ENCODE measurements at places on chromosomes 5 and 9.

DNA sequence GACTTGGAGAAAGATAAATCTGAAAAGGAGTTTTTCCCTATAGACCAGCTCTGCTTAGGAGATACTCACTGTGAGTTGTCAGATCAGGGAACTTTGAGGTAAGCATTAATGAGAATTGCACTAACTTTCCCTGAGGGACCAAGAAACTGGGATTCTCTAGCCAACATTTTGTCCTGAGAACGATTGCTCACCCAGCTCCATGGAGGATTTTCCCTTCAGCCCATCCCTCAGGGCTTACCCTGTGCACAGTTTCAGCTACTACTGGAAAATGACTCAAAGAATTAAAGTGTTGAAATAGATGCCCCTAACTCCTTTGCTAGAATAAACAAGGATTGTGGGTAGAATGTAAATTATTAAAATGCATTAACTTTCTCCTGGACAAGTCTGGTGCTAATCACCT is 237.2 kb upstream of the IL12B start:
- no peak for DNase-seq

DNA sequence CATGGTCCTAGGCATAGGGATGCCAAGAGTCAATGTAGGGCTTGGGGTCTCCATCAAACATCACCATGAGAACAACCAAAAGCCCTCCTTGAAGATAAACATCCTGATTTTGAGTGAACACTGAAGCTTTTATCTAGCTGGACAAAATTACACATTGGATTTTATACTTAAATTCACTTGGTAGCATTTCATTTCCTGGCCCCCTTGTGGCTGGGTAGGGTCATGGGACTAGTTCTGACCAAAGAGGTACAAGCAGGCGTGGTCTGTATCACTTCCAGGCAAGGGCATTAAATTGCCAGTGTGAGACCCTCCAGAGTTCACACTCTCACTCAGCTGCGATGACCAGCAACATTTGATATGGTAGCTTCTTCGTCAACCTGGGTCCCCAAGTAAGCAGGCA is 320.3 kb downstream of the ACTL7B start:
- no peak for DNase-seq

DNA sequence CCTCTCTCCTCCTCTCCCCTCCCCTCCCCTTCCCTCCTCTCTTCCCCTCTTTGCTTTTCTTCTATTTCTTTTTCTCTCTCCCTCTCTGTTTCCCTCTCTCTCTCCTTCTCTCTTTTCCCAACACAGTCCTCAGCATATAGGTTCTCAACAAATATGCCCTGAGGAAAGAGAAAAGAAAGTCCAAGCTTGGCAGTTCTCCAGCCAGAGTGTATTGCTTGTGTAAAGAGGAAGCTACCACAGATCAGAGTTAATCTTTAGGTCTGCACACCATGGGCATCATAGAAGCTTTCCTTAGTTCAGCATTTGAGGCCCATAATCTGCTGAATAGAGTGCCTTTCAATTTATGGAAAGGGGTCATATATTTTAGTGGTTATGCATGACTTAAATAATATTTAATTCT is 382.8 kb upstream of the WWC1 start:
- no peak for DNase-seq

DNA sequence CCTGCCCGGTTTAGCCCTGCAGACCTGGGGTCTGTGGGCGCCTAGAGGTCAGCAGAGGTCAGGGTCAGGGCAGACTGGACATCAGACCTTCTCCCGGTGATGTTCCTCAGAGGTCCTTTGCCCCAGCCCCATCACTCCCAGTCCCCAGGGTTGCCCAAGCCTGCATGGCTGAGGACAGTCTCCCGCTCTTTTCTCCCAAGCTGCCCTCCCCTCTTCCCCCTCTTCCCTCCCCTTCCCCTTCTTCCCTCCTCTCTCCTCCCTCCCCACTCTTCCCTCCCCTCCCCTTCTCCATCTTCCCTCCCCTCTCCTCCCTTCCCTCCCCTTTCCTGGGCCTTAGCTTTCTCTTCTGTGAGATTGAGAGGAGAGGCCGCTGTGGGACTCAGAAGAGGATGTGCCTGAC is 10.4 kb downstream of the LHX3 start:
- no peak for DNase-seq

GRCh38 chr5:176352116-176352878 is 9.3 kb downstream of the KIAA1191 start:
- no peak for DNase-seq

DNA sequence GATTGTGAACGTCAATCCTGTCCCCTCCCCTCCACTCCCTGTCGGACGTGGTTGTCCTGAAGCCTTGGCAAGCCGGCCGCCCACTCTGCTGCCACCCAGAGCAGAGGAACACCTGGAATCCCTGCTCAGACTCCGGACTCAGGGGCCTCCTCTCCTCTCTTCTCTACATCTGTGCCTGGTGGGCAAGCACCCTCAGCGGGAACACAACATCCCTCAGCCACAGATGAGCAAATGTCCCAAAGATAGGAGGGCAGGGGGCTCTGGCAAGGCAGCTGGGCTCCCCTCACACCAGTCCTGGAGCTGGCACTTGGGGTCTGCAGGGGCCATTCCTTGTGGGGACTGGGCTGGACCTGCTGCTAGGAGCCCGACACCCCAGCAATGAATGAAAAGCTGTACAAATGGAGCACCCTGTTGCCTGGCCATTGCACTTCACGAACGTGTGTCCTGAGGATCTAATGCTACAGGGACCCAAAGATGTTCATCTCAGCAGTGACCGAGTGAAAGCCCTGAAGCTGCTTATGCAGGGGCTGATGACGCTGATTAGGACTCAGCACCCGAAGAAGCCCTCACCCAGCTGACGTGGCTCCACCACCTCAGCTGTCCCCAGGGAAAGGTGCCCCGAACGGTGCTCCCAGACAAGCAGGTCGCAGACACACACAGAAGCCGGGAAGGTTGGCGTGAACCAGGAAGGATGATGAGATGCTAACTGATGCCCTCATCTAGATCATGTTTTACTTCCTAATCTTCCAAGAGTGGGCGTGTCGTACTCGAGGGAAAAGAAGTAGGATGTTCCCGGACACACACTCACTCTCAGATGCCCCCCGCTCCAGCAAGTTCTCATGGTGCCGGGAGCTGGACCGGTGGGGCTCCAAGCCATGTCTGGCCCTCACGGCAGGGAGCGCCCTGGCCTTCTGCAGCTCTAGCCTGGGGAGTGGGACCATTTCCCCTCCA is 177.0 kb upstream of the PPP1R26 start:
- no peak for DNase-seq

GRCh38 chr5:168939156-168939800 is 360.1 kb upstream of the PANK3 start:
- DNase-seq = no peak

DNA sequence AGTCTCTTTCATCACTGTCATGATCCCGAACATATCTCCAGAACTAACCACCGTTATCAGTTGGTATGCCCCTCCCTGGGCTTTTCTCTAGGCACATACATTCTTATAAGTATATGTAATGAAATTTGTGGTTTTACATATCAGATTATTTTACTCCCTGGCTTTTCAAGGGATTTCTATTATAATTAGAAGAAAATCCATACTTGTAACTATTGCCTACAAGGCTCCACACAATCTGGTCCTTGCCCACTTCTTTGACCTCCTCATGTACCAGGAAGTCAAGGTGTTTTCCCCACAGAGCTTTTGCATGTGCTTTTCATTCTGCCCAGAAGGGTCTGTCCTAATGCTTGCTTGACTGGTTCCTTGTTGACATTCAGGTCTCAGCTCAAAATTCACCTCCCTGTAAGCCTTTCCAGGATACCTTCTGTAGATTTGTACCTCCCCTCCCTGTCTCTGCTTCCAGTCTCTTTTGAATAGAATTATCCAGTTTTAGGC is 33.6 kb upstream of the HSD17B4 start:
- DNase-seq = no peak

DNA sequence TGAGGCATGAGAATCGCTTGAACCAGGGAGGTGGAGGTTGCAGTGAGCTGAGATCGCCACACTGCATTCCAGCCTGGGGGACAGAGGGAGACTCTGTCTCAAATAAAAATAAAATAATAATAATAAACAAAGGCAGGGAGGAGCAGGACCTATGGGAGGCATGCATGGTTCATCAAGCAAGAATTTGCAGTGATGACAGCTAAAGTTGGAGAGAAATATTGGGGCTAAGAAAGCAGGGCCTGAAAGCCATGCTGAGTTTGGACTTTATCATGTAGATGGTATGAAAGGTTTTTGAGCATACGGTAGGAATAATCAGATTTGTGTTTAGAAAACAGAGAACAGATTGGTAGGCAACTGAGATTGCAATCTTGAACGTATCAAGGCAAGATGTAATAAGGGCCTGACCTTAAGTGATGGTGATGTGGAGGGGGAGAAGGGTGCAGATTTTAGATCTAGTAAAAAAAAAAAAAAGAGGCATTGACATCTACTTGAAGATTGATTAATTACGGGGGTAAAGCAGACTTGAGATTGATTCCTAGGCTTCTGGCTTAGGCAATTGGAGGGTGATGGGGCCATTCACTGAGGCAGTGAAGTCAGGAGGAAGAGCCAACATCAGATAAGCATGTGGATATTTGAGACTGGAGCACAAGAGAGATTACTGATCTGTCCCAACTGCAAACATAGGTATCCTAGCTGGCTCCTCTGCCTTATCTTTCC is 50.7 kb downstream of the CFAP95 start:
- DNase-seq = no peak

DNA sequence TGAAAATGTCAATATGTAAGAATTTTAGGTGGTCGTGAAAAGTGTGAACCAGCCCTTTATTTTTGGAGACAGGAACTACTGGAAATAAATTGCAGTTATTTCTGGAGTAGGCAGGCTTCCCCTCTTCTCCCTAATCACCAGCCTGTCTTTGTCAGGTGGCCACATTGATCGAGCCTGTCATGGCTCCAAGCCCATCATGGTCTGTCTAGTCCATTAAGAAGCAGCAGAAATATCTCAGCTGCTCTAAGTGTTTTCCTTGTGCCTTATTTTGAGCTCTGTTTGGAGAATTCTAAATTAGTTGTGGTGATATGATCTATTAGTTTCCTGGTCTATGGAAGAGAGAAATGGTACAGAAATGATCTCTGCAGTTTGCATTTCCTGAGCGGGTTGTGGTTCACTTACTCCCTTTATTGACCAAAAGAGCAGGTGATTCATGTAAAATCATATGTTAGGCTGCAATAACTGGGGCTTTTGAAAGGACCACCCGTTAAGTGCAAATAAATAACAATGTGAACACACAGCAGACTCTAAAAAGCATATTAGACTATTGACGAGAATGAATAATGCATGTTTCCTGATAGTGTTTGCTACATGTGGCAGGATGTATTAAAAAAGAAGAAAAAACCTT is 42.3 kb downstream of the BASP1 start:
- DNase-seq = no peak

- DNase-seq = no peak
Observed at GRCh38 chr9:134575103-134575900, 66.3 kb upstream of the COL5A1 start.

GRCh38 chr5:149358868-149359495 is 1.1 kb downstream of the PCYOX1L start:
- DNase-seq = no peak

GRCh38 chr9:94631599-94631998 is 7.7 kb downstream of the FBP1 start:
- DNase-seq = no peak

DNA sequence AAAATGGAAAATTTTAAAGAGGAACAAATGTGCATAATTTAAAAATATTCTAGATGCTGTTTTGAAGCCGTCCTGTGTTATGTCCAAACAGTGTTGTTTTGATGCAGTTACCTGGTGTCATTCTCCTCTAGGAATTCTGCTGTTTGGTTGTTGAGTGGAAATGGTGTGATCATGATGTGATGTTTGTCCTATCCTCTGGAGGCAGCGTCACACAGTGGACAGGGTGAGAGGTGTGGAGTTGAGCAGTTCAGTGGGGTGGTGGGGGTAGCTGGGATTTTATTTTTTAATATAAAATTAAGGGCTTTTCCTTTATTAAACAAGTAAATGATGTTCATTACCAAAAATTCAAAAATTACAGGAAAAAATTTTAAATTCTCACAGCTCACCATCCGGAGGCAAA is 31.2 kb downstream of the PRDM6 start:
- no peak for DNase-seq

- DNase-seq = no peak
Observed at GRCh38 chr5:174378121-174378874, 332.8 kb downstream of the NSG2 start.

- no peak for DNase-seq
Observed at GRCh38 chr9:94140418-94140780, 56.1 kb downstream of the PTPDC1 start.

GRCh38 chr9:121651295-121652020 is at the start of gene DAB2IP:
DAB2IP (plus strand) TSS chr9:121651634; CDS start chr9:121651776, 142 bp downstream.
- no peak for DNase-seq

GRCh38 chr9:109120204-109120789 is 550 bp upstream of the TMEM245 start:
- DNase-seq = no peak

DNA sequence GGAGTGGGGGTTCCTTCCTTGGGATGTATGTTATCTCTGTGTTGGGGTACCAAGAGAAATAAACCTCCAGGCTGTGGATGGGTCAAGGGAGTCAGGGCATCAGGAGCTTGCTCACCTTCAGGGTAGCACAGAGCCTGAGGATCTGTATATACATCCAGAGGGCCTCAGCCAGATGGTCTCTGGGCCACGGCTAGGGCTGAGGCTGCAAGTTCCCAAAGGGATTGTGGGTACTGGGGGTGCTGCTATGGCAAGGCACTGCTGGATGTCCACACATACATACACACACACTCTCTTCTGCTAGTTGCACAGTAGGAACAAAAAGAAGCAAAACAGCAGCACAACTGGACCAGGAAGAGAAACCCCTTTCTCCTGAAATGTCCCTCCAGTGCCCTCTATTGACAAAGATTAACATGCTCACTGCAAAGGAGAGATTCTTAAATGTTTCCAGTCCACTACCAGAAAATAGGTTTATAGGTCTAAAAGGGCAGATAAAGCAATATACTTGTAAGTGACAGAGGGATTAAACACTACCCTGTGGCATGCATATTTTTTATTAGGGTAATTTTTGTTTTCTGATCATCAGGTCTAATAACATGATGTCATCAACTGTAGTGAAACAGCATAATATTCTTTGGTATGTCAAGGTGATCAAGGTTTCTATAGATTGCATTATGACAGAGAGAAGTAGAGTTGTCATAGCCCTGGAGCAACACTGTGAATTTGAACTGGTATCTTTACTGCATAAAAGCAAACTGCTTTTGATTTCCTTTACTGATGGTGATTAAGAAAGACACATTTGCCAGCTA is 56.3 kb upstream of the KCNN2 start:
- no peak for DNase-seq

DNA sequence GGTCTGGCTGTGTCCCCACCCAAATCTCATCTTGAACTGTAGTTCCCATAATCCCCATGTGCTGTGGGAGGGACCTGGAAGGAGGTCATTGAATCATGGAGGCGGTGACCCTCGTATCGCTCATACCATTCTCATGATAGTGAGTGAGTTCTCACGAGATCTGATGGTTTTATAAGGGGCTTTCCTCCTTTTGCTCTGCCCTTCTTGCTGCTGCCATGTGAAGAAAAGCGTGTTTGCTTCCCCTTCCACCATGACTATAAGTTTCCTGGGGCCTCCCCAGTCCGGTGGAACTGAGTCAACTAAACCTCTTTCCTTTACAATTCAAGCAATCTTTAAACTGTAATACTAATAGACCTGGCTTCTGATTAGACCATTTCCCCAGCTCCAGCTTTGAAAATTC is 92.2 kb upstream of the SARDH start:
- DNase-seq = no peak

GRCh38 chr5:156896546-156896945 is 46.5 kb downstream of the PPP1R2B start:
- no peak for DNase-seq
